Stimulated activated CD4-positive, alpha-beta T cell treated with anti-CD3 and anti-CD28 coated beads, Interleukin-1b, Interleukin-23, amount 100 ng/mL, for 1 hour (primary cell): ENCODE measurements at places on chromosomes 13 and 19.

GRCh38 chr19:14218620-14219330 is 12.8 kb upstream of the ADGRL1 start:
- no peak for DNase-seq

DNA sequence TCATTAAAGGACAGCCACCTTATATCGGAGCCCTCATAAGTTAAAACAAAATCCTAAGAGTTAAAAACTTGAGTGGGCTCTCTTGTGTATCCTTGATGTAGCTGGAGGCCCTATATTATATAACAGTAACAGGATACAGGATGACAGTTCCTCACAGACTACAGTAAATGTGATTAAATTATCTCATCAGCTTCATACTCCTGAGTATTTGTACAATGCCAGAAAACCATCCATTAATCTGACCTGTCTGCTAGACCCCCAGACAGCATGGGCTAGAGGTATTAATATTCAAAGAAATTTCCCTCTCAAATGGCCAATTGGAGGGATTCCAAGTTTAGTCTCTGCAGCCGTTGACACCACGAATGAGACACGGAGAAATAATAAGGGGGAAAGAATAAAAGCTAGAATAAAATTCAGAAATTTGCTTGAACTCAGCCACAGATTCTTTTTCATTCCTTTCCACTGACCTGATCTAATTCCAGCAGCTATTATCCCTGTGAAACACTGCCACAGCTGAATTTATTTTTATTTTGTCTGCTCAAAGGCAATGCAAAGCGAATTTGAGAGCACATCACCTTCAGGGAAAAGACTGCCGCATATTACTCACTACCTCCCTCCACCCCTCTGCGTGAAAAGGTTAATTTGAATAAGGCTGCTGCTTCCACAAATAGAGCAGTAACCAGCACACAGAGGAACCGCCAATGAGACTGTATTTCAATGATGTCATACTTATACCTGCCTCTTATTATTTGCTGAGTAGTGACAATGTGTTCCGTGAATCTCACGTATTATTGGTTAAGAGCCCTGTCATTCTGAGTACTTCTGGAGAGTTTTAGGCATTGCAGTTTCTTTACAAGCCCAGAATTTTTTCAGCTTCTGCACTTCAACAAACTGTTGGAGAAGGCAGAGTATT is 155.9 kb upstream of the KLF12 start:
- no peak for DNase-seq

DNA sequence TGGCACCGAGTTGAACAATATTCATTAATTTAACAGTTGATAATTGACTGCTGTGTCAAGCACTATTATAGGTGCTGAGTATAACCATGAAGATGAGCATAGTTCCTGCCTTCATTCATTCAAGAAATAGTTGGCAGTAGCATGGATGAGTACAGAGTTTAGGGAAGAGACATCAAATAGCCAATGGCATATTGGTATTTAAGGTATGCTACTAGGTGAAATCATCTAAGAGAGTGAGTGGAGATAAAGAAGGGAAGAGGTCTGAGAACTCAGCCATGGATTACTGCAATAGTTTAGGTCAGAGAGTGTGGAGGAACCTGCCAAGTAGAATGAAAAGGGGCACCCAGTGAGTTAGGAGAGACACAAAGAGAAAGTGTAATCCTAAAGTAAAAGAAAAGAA is 4.9 kb upstream of the HTR2A start:
- no peak for DNase-seq

DNA sequence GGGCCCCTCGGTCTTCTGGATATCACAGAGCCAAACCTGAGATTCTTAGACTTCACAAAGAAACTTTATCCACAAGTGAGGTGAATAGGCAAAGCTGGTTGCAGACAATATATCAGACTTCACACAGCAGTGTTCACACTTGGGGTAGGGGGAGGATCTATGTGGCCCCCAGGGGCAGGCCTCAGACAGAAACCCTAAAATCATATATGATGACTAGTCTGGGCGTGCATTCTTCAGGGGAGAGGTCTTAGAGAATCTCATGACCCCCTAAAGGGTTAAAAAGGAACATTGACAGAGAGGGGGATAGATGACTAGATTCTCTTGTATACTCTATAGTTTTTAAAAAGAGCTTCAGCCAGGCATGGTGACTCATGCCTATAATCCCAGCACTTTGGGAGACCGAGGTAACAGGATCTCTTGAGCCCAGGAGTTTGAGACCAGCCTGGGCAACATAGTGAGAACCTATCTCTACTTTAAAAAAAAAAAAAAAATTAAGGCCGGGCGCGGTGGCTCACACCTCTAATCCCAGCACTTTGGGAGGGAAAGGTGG is 2.8 kb downstream of the TYROBP start:
- no peak for DNase-seq

GRCh38 chr19:30297969-30298368 is 74.2 kb upstream of the ZNF536 start:
- no peak for DNase-seq

DNA sequence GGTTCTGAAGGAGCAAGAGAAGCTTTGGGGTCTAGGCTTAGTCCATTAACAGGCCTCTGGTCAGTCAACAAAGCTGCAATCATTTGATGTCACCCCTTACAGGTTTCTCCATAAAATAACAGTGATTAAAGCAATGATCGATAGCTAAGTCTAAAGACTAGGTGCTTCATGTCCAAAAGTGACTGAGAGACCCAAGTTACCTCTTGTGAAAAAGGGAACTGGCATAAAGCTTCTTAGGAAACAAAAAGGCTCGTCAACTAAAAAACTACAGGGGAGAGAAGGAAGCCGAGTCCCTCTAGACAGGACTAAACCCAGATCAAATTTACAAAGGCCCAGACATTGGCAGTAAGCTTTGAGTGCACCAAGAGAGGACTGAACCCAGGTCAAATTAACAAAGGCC is 2.2 kb downstream of the DCUN1D2 start:
- no peak for DNase-seq

GRCh38 chr13:98998831-98999638 is 21.2 kb upstream of the DOCK9 start:
- DNase-seq: no peak

DNA sequence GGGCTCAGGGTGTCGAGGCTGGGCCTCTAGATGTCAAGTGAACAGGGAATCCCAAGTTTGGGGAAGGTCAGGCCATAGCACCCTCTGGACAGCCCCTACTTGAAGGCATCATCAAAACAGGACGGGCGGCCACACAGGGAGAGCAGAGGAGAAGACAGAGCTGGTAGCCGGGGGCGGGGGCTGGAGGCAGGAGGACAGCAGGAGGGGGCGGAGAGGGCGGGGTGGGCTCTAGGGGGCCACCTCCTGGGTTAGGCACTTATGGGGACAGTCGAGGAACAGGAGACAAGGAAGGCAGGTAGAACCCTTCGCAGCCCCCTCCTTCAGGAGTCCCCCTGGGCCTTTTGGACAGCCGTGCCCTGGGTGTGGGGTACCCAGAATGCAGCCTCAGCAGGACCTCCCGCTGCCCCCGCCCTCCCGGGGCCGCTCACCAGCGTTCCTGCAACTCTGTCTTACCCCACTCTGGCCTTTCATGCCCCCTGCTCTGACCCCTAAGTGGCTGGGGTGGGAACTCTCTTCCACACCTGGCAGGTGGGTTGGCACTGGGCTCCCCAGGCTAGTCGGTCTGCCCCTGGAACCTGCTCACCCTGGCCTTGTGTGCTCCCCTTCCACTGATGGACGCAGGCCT is 5.8 kb downstream of the SSBP4 start:
- DNase-seq: no peak

- no peak for DNase-seq
These were observed 47.5 kb upstream of the GSX1 start for GRCh38 chr13:27744801-27745200.

GRCh38 chr19:16896146-16897028 is 7.6 kb downstream of the F2RL3 start:
- no peak for DNase-seq

DNA sequence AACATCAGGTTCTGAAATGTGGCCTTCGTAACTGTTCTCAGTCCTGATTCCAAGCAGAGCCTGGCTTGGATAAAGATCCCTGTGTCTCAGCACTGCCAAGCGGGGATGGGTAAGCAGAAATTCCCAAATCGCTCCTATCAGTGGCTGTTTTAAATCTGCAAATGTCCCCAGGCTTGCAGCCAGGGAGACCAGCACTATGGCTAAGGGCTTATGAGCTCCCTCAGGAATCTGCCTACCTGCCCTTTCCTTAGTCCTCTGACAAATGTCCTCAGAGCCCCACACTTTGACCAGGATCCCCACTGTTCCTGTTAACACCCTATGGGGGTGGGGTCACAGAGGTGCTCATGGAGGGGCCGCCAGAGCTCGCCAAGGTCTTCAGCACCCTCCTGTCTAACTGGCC is 1062.8 kb downstream of the UQCRFS1 start:
- no peak for DNase-seq

GRCh38 chr13:94987869-94988268 is 275.5 kb upstream of the SOX21 start:
- DNase-seq: no peak

- DNase-seq: no peak
These were observed 3.0 kb downstream of the SIGLEC9 start for GRCh38 chr19:51127755-51128154.

DNA sequence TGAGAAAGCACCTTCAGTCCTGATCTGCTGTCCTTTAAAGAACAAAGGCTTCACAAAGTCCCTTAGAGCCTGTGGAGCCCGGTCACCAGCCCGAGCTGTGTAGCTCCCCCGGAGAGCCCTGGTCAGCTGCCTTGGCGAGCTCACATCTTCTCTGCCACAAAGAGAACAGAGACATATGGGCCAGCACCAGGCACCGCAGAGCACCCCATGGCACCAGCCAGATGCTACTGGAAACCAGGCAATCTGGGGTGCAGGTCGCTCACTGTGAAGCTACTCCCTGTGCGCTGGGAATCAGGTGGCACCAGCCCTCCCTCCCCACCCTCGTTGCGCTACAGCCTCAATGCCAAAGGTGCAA is 44.3 kb upstream of the F7 start:
- DNase-seq: no peak

GRCh38 chr13:45393941-45394570 is 24.1 kb downstream of the SLC25A30 start:
- DNase-seq: no peak

DNA sequence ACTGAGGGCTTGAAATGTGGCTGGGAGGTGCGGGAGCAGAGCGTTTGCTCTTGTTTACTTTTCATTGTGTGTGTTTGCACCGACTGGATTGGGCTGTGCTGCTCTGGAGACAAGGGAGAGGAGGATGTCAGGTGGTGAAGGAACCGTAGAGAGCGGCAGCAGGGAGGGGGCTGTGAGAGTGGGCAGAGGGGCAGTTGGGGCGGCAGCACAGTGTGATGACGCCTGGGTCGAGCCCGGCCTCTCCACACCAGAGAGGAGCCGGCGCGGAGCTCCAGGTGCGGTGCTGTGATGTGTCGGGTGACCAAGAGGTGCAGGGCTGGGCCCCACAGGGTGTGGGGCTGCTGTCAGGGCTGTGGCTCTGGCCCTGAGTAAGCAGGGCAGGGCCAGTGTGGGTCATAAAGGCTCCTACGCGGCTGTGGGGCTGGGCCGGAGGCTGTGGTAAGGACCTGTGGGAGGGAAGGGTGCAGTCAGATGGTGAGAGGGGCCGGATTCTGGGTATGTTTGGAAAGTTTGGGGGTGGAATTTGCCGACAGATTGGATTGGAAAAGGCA is 10.5 kb downstream of the NAXD start:
- no peak for DNase-seq

DNA sequence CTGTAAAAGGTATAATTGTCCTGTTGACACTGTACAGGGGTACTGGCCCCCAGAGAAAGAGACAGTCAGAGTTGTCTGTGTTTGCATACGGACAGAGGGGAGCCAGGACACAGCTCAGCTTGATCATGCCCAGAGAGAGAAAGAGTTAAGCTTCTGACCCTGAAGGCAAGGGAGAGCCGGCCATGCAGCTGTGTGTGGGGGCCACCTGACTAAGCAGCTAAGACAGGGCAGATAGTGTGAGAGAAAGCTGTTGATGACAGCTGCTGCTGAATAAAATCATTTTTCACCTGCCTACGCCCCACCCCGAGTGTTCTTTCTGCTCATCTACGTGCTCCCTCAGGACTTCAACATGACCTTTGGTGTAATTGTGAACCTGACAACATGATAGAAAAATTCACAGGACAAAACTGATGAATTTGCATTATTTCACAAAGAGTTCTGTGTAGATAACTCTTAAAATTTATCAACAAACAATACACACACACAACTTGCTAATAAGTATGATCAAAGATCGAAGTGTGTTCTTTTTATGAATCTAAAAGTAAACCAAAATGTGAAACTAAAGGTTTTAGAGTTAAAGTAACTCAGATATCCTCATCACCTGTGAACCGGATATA is 1294.3 kb upstream of the ATXN8OS start:
- no peak for DNase-seq

GRCh38 chr19:345320-345879 is 804 bp upstream of the MIER2 start:
- DNase-seq: no peak

DNA sequence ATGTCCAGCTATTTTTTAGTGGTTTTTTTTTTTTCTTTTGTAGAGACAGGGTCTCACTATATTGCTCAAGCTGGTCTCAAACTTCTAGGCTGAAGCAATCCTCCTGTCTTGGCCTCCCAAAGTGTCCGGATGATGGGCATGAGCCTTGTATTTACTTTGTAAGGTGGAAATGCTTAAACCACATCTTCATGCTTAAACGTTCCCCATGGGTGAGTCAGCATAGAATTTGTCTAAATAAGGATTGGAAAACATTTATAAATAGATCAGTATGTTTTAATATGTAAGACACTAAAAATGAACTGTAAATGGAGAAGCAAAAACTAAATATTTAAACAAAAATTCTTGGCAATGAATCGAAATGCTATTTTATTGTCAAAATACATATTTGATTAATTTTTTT is 698.0 kb downstream of the PCDH9 start:
- DNase-seq: no peak

DNA sequence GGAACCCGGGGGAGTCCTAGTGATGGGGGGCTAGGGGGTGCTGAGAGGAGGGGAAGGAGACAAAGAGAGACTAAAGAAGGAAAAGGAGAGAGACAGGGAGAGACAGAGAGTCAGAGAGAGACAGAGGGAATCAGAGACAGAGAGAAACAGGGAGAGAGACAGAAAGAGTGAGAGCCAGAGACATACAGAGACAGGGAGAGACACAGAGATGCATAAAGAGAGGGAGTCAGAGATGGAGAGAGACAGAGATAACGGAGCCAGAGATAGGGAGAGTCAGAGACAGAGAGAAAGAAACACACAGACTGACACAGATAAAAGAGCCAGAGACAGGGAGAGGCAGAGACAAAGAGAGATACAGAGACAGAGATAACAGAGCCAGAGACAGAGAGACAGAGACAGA is 1.5 kb upstream of the TNFSF9 start:
- no peak for DNase-seq

GRCh38 chr19:1455336-1456120 is 5.6 kb downstream of the APC2 start:
- DNase-seq: no peak

DNA sequence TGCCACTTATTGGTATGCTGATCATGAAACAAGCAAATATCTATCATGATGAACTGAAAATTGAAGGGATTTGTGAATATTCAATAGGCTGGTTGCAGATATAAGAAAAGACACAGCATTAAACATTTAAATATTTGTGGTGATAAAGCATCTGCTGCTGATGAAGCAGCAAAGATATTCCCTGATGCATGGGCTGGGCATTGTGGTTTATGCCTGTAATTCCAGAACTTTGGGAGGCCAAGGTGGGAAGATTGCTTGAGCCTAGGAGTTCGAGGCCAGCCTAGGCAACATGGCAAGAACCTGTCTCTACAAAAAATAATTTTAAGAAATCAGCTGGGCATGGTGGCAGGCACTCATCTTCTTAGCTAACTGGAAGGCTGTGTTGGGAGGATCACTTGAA is 54.5 kb downstream of the GPR180 start:
- no peak for DNase-seq
